ENCODE measurements at places on chromosomes 7 and 10.

- no peak for DNase-seq
Measured at GRCh38 chr7:112283382-112283910, 77.0 kb downstream of the ZNF277 start.

GRCh38 chr7:52285689-52286088, 749.7 kb upstream of the POM121L12 start:
- no peak for DNase-seq

DNA sequence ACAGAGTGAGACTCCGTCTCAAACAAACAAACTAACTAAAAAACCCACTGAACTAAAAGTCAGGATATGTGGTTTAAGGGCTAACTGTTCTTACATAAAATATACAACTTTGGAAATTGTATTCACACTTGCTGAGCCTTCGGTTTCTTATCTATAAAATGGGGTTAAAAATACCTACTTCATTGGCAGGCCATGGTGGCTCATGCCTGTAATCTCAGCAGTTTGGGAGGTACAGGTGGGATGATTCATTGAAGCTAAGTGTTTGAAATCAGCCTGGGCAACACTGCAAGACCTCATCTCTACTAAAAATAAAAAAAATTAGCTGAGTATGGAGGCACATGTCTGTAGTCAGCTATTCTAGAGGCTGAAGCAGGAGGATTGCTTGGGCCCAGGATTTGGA, 115.4 kb upstream of the KLF6 start:
- peak; percentile 43 for DNase-seq

DNA sequence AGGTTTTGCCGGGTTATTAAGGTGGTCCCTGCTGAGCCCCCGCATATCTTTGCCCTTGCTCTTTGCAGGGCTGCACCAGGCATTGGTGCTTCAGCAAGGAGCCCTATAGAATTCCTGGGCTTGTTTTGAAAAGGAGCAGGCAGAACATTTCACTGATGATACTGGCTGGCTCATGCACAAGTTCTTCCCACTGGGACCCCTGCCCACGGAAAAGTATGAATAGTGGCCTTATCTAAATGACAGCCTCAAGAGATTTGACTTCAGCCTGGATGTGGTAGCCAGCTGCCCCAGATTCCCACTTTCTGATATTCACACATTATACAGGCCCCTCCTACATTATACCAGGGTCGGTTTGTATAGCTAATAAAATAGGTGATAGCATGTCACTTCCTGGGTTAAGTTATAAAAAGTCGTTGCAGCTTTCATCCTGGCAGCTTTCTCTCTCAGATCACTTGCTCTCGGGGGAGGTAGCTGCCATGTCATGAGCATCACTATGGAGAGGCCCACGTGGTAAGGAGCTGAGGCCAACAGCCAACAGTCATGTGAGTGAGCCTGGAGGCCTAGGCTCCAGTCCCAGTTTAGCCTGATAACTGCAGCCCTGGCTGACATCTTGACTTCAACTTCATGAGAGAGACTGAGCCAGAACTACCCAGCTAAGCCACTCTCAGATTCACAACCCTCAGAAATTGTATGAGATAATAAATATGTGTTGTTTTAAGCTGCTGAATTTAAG, 16.8 kb upstream of the CRTAC1 start:
- no peak for DNase-seq

DNA sequence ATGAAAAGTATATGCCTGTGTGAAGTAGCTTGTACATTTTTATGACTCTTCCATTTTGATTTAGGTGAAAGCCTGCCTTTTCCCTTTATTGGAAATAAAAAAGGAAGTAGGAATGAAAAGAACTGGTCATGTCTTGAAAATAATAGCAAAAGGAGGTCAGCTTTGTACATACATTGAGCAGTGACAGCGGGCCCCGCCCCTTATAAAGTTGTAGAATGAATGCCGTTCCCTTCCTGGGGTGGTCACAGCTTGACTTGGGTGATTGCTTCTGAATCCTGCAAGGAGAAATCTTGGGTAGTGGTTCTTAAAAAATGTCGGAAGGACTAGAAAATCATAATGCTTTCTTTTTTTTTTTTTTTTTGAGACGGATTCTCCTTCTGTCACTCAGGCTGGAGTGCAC, 31.7 kb downstream of the CAMK1D start:
- DNase-seq = no peak

DNA sequence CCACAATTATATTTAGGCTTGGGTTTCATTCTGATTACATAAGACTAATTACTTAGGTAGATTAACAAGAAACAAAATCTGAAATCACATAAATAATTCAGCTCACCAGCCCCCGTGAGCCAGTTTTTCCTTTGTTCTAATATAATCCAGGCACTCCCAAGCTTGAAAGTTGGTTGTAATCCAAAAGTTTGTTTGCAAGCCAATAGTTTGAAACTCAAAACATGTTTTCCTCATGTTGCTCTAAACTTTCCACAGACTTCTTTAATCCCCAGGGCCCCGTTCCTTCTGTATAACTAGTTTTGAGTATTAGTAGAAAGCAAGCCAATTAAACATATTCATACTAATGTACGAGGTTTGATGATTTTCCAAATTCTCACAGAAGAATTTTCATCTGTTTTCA, 56.1 kb downstream of the SP8 start:
- no peak for DNase-seq

- DNase-seq = peak; percentile 24
Measured at GRCh38 chr7:22728401-22729029, 1.5 kb downstream of the IL6 start.

- no peak for DNase-seq
Measured at GRCh38 chr7:65749518-65749917, 123.4 kb upstream of the VKORC1L1 start.

DNA sequence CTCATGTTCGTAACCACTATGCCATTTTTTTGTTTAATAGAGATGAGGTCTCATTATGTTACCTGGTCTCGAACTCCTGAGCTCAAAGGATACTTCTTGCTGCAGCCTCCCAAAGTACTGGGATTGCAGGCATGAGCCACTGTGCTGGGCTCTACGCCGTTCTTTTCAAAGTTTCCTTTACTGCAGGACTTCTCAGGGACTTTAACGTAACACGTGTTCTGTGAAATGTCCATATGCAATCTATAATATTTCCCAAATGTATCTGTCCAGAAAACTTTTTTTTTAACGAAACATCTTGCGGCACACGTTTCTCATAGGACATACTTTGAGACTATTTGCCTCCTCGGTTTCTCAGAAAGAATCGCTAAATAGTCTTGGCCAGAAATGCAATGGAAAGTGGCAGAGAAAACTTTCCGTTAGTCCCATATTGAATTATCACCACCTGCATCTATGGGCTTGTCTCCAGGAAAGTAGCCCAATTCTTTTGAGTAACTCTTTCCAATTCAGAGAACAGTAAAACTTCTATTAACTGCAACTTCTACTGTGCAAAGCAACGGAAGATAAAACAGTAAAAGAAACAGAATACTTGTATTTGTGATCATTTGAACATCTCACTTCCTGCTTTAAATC, 96.3 kb downstream of the ELMO1 start:
- no peak for DNase-seq

- no peak for DNase-seq
Measured at GRCh38 chr7:90412458-90413184, 9.4 kb downstream of the CLDN12 start.

GRCh38 chr7:85104432-85105205, 82.2 kb downstream of the SEMA3D start:
- no peak for DNase-seq

DNA sequence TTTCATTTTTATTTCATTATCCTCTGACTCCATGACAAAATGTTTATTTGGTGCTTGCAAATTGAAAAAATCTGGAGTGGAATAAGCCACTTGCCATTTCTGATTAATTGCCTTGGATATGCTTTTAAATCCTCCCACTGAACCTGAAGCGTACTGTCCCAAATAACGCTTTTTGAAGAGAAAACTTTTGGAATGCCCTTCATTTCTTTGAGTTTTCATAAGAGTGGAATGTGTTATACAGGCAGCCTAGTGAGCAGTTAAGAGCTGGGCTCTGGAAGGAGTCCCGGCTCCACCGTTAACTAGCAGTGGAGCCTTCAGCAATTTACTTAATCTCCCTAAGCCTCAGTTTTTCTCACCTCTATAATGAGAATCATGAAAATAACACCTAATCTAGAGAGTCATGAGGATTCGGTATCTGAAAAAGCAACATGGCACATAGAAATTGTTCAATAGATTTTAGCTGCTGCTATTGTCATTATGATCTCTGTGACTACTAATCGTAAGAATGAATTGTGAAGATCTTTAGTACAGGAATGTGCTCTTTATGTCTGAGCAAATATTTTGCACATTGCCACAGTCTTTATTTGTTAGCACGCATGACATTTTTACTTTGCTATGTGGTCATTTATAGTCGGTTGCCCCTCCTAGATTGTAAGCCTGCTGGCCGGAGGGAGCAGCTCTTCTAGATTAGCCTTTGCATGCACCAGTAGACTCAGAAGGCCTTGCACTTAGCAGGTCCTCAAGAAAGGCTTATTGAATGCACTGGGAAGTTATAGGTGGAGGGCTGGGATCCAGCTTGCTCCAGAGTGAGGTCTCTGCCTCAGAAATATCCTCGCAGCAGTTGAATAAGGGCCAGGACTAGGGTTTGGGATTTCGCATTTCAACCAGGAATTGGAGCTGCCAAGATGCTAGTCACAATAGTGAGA, 59.4 kb downstream of the PLCE1 start:
- DNase-seq = no peak

DNA sequence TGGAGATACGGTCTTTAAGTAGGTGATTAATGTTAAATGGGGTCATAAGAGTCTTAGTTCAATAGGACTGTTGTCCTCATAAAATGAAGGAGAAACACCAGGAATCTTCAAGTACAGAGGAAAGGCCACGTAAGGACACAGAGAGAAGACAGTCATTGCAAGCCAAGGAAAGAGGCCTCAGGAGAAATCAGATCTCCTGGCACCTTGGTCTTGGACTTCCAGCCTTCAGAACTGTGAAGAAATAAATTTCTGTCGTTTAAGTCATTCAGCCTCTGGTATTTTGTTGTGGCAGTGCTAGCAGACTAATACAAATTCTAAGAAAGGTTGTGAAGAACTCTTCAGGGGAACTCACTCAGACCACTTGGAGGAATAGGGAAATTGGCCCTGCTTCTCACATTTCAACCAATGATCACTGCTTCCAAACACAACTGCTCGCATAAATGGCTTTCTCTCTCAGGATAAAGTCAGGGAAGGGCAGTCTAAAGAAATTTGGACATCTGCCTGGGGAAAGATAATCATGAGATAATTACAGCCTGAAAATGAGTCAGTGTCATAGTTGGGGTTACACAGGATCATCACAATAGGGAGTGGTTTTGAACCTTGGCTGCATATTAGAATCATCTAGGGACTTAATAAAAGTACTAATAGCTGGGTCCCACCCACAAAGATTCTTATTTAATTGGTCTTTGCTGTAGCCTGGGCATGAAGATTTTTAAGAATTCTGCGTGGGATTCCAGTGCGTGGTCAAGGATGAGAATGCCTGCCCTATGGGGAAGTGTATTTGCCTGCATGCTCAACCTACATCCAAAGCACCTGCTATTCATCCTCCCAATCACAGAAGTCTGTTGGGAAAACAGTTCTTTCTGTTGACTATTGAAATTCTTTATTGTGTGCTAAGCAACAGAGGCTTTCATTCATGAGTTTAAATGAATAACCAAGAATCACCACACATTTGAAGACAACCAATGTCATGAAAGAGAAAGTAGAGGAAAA, 310.6 kb upstream of the PLXDC2 start:
- DNase-seq = no peak

DNA sequence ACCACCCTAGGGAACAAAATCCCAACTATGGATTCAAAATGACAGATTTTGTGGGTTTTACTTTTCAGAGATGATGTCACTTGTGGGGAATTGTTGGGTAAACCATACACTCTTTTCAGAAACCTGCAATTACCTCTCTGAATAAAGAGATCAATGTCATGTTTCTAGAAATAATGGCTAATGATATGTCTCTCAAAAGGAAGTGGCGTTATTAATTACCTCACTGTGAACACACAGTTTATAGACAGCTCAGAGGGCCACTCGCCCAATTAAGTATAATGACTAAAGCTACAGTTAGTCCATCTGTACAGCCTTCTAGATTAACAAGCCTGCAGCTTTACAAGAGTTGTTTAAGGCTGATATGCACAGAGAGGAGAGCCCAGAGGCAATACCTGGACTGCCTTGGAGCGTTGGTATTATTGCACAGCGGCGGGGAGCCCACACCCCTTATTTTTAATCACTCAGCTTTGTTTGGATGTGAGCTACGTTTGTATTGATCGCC, 79.5 kb downstream of the RAB11FIP2 start:
- DNase-seq = no peak

All from CD4-positive, alpha-beta T cell treated with Interleukin-2 at 100 ng/mL for 4 hours (primary cell).